ENCODE measurements at places on chromosomes 11 and 22.

GRCh38 chr22:46263216-46263590, at the start of gene PKDREJ:
TSS of gene PKDREJ (minus strand) at chr22:46263343. CDS start at chr22:46263322, 21 bp downstream.
- no peak for DNase-seq

GRCh38 chr22:23294221-23294620, 113.9 kb downstream of the BCR start:
- DNase-seq, result no peak

- DNase-seq, result no peak
These were observed 1349.8 kb upstream of the RAG2 start for GRCh38 chr11:37947821-37948220.

DNA sequence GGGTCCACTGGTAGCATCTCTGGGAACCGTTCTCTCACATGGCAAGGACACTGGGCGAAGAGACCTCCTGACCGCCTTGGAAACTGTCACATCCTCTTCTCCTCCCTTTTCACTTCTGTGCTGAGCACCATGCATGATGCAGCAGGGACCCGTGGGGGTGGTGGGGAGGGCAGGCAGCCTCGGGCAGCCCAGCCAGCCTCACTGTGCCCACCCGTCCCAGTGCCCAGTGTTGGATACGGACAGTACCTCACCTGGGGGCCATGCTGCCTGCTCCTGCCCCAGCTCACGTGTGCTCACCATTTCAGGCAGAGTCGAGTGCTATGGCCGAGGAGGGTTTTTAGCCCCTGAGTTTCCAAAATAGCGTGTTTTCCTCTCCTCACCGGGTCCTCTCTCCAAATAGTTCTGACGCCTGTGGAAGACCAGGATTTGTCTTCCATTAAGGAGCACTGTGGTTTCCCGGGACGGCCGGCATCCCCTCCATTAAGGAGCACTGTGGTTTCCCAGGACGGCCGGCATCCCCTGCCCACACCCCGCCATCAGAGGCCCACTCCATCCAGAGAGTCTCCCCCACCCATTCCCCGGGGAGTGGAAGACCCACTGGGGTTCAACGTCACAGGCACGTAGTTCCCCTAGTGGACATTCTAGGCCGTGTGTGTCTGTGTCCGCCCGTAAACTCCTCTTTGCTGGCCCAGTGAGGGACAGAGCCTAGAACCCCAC, 22.4 kb downstream of the B3GAT1 start:
- no peak for DNase-seq

DNA sequence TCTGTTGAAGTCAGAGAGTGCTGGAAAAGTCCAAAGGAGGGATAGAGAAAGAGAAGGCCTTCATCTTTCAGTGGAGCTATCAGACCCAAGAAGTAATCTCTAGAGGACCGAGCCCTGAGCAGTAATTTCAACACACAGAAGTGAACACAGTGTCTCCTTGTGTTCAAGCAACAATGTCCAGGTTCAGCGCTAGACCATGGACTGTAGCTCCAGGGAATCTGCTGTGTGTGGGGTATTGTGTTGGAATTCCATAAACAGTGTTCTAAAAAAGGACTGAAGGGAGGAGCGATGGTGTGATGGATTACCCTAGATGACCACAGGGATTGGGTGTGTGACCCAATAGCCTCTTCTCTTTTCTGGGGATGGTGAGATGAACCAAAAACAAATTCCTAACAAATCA, 165.9 kb downstream of the BLID start:
- DNase-seq, result no peak

DNA sequence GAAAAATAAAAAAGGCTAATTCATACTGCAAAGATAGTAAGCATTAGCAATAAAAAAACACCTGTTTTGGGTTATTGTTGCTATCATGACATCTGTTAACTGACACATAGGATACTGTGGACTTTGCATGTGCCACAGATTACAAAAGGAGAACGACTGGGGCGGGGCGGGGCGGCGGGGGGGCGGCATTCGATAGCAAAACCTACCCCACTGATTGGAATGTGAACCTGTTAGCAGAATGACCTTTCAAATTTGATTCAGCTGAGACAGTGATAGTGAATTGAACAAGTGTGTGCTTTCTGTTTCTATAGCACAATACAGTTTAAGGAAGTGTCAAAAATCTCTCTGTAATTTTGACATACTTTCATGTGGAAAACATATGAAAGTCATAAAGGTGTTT, 14.9 kb downstream of the MMP20 start:
- DNase-seq, result no peak

DNA sequence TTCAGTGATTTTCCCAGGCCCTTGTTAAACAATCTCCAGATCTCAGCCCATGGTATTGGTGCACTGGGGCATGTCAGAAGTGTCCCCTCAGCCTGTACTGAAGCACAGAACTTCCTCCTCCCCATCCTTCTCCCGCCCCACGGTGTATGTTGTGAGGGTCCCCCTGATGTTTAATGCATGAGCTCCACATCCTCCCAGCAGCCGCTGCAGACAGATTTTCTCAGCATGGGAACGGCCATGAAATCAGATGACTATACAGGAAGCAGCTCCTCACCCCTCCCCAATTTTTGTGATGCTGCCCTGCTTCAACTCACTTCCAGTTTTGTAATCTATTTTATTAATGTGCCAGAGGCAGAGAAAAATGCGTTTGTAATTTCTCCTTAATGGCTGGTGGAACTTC, 406.0 kb downstream of the MIAT start:
- no peak for DNase-seq

GRCh38 chr11:72743321-72744221, 8.6 kb downstream of the ARAP1 start:
- no peak for DNase-seq

GRCh38 chr11:12167061-12168000, 56.9 kb downstream of the MICAL2 start:
- no peak for DNase-seq

DNA sequence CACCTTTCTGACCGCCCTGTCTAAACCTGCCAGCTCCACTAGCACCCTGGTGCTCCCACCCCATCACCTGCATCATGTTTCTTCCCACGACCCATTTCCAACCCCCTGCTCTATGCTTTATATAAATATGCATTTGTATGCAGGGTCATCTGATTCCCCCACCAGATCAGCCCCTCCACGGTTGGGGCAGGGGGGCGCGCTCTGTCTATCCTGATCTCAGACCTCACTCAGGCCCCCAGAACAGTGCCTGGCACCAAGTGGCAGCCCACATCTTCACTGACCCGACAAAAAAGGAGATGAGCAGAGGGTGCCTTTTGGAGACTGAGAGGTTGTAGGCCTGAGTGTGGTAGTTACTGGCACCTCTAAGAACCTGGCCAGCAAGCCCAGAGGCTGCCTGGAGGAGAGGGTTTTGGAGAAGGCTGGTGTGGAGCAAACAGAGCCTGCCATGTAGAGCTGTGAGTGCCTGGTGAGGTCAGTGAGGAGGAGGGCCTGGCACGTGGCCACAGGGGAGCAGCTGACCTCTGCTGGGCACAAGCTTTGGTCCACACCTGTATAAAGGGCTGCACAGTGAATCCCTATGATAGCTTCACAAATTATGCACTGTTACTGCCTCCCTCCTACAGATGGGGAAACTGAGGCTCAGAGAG, 86.3 kb upstream of the RTL6 start:
- DNase-seq, result no peak

DNA sequence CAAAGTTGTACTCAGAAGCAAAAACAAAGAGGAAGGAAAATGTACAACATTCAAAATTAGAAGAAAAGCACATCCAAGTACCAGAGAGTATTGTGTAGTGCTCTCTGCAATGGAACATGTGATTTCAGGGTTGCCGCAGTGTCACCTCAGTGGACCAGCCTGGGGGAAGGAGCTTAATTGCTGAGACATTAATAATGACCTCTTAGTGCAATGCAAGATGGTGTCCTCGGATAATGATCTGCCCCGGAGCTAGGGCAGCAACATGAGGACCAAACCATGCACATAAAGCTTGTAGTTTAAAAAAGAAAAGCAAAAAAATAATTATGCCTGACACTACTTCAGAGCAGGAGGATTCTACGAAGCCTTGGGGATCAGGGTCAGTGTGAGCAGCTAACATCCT, 11.3 kb upstream of the JHY start:
- DNase-seq, result no peak

GRCh38 chr22:24424901-24425775, 2.3 kb upstream of the ADORA2A start:
- DNase-seq, result no peak

GRCh38 chr22:23177197-23177596, 3.1 kb upstream of the BCR start:
- DNase-seq, result no peak

- no peak for DNase-seq
These were observed 99.1 kb downstream of the RRAS2 start for GRCh38 chr11:14259878-14260277.

DNA sequence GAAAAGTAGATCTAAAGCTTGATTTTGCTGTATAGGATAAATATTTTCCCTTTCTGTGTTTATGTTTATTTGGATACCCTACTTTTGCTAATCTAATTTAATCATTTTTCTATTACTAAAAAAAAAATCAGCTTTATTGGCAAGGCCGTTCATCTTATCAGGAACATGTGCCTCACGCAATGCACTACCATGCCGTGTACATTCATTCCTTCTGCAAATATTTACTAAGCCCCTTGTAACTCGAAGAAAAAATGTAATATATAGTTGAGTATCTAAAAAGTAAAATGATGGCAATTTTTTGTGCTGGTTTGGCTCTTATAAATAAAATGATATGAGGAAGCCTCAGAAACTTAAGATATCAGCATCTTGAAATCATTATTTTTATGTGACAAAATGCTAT, 8.9 kb downstream of the UVRAG start:
- no peak for DNase-seq

Measured in stimulated activated CD4-positive, alpha-beta T cell treated with anti-CD3 and anti-CD28 coated beads, Interleukin-12 subunit alpha, Interleukin-12 subunit beta, amount 100 ng/mL, for 4 hours (primary cell).